ENCODE measurements at places on chromosomes 3 and 15.

- no peak for DNase-seq
Observed at GRCh38 chr15:101126618-101127505, 125.0 kb downstream of the CHSY1 start.

GRCh38 chr3:155321418-155321817, 27.9 kb upstream of the STRIT1 start:
- no peak for DNase-seq

DNA sequence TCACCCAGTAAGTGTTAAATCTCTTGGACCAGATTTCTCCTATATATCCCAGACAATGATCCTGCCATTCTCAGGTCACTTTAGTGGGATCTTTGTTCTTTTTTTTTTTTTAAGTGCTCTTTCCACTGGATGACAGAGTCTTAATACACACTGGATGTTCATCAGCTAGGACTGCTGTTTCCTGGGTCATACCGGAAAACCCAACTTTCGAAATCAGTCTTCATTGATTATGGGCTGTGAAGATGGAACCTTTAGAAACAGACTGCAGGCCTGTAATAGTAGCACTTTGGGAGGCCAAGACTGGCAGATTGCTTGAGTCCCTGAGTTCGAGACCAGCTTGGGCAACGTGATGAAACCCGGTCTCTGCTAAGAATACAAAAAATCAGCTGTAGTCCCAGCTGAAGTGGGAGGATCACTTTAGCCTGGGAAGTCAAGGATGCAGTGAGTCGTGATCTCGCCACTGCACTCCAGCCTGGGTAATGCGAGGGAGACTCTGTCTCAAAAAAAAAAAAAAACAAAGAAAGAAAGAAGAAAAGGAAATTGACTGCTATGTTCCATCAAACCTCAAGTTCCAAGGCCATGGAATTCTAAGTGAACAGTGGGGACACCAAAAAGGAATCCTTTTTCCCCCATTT, 2.3 kb downstream of the EOGT start:
- no peak for DNase-seq

DNA sequence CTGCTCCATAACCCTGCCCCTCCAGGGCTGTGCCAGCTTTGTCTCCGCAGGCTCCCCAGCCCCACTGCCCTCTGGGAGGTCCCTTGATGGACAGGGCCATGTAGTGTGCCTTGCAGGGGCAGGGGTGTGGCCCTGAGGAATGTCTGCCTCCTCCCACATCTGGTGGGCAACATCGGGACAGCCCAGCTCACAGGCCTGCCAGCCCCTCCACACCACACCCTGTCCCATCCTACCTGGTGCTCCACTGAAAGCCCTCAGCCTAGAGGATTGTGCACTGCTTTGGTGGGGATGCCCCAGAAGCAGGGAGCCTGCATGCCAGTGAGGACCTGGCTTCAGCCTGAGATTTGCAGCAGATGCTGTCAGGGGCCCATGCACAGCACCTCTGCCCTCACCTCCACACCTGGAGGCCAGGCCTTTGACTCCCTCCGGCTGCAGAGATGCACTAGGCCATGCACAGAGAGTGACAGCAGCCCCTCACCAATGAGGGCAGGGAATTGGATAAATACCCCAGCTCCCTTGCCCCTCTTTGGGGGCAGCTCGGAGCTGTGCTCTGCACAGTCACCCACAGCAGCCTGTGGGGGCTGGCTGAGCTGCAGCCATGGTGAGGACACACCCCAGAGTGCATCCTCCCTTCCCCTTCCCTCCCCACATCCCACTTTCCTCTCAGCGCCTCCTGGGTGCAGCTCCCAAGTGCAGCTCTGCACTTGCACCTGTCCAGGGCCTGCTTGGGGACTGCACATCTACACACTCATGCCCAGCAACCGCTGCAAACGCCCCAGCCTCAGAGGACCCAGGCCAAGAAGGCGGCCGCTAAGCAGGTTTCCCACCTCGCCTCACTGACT, 2.7 kb downstream of the C3orf22 start:
- DNase-seq: no peak

- DNase-seq: no peak
Observed at GRCh38 chr3:133933097-133934024, 37.7 kb upstream of the RAB6B start.

DNA sequence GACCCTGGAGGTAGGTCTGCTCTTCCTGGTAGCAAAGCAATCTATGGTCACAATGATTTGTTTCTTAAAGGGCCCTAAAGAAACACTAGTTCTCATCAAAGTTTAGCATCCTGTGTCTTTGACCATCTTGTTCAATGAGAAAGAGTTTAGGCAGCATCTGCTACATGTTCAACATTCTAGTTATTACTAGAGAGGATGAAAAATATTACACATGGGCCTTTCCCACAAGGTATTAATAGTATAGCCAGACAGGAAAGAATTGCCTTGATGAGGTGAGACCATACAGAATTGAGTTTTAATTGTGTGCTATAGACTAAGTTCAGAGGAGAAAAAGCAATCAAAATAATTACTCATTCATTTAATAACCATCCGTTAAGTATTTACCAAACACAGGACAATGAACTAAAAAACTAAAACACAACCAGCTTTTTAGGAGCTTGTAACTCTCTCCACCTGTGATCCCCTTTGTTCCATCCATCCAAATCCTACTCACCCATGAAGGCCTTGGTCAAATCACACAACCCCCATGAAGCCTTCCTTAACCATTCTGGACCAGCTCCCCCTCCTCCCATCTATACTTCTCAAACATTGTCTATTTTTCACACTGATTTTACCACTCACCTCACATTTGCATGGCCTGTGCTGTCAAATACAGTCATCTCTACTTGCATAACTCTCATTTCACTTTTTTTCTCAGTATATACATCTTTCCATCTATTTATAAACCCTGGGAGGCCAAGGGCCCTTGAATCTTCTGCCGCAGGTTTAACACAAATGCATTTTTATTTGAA, 122.9 kb downstream of the RORA start:
- no peak for DNase-seq

DNA sequence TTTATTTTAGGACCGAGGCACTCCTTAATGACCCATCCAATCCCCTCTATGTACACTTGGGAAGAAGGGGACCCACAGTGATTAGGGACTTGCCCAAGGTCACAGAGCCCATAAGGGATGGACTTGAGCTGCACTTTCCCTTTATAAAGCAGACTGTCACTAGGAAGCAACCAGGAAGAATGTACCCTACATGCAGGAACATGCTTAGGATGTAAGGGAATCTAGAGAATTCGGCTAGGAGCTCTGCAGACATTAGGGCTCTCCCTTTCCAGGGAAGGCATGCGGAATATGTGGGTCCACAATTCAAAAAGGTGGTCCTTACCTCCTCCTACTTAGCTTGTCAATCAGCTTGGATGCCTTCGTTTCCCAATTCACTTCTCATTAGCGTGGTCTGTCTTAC, 78.7 kb downstream of the TMEM266 start:
- DNase-seq: no peak

DNA sequence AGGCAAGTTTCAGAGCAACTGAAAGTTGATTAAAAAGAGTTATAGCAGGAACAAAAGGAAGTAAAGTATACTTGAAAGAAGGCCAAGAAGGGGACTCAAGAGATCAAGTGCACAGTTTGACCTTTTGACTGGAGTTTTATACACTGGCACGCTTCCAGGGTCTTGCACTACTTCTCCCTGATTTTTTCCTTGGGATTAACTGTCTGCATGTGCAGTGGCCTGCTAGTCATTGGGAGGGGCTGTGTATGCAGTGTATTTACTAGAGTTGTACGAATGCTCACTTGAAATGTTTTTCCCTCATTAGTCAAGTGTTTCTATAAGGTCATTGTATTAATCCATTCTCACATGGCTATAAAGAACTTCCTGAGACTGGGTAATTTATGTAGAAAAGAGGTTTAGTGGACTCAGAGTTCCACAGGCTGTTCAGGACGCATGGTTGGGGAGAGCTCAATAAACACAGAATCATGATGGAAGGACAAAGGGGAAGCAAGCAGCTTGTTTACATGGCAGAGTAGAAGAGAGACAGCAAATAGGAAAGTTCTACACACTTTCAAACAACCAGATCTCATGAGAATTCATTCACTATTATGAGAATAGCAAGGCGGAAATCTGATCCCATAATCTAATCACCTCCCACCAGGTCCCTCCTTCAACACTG, 571.8 kb downstream of the ZPLD1 start:
- no peak for DNase-seq

DNA sequence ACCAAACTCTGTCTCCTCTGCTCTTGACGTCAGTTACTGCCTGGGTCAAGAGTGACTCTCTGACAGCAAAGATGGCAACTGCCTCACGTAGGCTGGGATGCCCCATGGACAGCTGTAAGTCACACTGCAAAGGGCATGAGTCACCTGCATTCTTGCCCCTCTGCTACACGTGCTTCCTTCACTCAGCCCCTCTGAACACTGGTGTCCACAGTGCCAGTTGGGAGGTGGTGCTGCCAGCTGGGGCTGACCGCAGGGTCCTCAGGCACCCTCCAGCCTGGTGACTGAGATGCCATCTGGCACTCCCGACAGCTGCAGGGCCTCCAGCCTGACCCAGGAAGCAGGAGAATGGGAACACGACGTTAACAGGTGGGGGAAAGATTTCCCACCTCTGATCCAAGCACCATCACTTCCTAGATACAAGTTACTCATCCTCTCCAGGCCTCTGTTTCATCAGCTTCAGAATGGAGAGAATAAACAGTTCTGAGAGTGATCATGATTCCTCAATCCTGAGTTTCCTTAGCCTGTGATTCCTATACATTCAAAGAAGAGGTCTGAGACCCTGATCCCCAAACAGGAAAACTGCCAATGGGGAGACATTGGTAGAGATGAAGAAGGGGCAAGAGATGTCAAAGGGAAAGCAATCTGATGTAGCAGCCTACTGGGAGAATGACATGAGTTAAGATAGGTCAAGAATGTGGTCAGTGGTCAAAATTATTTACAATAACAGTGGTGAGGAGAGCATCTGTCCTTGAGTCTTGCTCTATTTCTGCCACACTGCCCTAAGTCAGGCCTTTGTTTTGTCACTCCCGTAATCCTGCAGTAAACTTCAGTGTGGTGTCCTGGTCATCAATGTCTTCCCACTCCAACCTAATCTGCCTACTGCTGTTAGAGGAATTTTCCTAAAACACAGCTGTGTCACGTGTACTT, 86.1 kb upstream of the BCL6 start:
- no peak for DNase-seq

DNA sequence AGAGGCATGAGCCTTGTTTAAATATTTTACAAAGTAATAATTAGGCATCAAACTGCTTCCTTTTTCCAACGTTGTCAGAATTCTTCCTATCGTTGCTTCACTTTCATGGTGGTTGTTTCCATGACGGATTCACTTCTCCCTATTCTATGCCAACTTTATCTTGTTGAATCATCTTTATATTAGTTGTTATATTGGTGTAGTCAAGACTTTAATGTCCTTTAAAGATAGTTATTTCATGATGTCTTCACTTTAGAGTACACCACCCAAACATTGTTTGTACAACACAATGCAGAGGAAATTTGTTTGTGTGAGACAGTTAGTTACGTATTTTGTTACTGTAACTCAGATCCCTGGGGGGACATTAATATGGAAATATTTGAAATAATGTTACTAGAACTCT, 61.9 kb downstream of the CRYBG3 start:
- DNase-seq: no peak
